ENCODE measurements at places on chromosomes 1 and 21.
A peak's percentile ranks its signal among the peaks of the same experiment; 100 is the strongest.

DNA sequence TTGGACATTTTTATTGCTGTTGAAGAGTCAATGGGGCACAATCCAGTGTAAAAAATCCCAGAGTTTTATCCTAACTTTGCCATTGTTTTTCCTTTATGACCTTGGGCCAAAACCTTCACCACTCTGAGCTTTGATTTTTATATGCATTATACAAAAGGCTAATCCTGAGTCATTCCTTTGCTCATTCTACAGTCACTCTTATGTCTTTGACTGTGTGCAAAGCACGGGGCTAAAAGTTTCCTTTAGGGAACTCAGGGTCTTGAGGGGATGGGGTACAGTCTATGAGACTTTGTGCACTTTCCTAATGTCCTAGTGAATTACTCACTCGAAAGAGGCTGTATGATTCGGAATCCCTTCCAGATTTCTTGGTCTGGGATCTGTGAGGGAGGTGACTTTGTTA lies 543.2 kb upstream of the CAMK1G start:
- no peak for DNase-seq

- DNase-seq: no peak
These were observed 557.2 kb upstream of the BEND5 start for GRCh38 chr1:49333906-49334305.

- no peak for DNase-seq
These were observed 8.7 kb downstream of the PROX1 start for GRCh38 chr1:213996320-213997037.

- DNase-seq: no peak
These were observed 20.8 kb upstream of the TSNAX start for GRCh38 chr1:231507476-231508355.

DNA sequence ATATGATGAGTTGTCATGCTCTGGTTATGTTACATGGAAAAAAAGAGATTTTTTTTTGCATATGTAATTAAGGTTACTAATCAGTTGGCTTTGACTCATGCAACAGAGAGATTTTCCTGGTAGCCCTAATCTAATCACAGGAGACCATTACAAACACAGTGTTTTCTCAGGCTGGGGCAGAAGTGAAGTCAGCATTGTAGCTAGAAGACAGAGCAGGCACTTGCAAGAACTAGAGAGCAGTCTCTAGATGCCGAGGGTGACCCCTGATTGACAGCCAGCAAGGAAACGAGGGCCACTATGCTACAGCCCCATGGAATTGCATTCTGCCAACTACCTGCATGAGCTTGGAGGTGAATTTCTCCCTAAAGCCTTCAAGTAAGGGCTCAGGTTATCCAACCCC lies 151.3 kb downstream of the RUNX1 start:
- DNase-seq: no peak

DNA sequence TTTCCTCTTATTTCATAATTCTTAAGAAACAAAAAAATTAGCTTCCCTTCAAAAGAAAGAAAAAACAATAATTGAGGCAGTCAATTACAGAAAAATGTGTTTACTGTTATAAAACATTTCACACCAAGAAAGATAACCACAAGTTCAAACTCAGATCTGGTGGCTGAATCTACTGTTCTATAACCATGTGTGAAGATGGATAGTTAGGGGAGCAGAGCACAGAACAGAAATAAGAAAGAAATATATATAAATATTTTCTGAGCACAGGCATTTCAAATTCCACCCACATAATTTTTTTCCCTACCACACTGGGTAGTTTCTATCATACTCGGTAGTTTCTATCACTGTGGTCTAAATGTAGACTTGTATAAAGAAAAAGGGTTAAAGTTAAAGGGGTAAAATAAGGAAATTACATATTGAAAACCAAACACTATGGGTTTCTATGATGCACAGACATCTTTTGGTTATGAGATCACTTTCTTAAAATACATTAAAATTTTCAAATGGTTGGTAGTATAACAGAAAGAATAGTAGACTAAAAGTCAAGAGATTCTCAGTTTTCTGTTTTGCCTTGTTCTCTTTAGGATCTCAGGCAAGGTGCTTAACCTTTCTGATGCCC lies 10.8 kb downstream of the LYST start:
- no peak for DNase-seq

DNA sequence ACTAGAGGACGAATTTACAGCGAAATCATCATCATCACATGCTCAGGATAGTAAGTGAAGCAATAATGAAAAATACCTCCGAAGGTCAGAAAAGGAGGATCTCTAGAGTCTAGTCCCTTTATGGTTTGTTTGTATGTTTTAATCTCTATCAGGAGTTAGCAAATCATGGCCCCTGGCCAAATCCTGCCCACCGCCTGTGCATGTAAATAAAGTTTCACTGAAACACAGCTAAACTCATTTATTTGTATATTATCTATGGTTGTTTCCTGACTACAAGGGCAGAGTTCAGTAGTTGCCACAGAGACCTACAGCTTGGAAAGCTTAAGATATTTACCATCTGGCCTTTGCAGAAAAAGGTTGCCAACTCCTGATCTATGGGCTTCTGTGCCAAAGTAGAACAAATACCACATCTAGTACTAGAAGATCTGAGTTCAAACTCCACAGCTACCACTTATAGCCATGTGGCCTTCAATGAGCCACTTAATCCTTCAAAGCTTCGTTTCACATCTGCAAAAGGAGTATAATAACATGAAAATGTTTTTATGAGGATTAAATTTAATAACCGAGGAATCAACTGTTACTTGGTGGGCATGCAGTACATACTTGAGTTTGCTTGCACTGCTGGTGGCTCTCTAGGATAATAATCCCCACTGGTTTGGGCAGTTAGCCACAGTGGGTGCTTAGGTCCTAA lies 94.0 kb upstream of the KIF26B start:
- no peak for DNase-seq

DNA sequence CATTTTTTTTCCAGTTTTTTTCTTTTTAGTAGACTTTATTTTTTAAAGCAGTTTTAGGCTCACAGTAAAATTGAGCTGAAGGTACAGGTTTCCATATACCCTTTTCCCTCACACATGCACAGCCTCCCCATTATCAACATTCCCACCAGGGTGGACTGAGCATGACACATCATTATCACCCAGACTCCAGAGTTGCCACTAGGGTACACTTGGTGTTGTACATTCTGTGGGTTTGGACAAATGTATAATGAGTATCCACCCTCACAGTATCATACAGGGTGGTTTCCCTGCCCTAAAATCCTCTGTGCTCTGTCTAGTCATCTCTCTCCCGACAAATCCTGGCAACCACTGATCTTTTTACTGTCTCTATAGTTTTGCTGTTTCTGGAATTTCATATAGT lies 3.0 kb upstream of the AIM2 start:
- DNase-seq: no peak

- DNase-seq: no peak
These were observed 22.3 kb downstream of the MFSD2A start for GRCh38 chr1:39977202-39977601.

- no peak for DNase-seq
These were observed 162.9 kb upstream of the C1orf174 start for GRCh38 chr1:4062992-4063391.

GRCh38 chr1:57112148-57112547 lies 146.3 kb upstream of the C8B start:
- no peak for DNase-seq

GRCh38 chr1:6447818-6448748 lies 17.9 kb downstream of the TNFRSF25 start:
- no peak for DNase-seq

DNA sequence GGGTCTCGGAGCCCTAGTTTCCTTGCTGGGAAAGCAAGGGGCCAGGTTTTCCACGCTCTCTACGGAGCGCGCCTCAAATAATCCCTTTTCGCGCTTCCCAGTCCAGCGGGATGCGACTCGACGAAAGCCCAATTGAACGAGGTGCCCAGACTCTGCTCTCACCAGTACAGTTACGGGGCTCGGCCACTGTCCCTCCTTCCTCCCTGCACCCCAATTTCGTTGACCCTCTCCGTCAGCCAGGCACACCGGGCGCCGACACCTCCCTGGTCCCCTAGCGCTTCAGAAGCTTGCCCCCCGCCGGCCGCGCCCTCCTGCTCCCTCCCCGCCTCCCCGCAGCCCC lies 389 bp downstream of the SEMA6C start:
- no peak for DNase-seq

- DNase-seq: no peak
These were observed 2.1 kb downstream of the MOV10 start for GRCh38 chr1:112676543-112676942.

GRCh38 chr1:67957066-67957465 lies 93.4 kb downstream of the DIRAS3 start:
- no peak for DNase-seq

GRCh38 chr1:223214261-223214807 lies 71.3 kb upstream of the TLR5 start:
- DNase-seq: no peak

DNA sequence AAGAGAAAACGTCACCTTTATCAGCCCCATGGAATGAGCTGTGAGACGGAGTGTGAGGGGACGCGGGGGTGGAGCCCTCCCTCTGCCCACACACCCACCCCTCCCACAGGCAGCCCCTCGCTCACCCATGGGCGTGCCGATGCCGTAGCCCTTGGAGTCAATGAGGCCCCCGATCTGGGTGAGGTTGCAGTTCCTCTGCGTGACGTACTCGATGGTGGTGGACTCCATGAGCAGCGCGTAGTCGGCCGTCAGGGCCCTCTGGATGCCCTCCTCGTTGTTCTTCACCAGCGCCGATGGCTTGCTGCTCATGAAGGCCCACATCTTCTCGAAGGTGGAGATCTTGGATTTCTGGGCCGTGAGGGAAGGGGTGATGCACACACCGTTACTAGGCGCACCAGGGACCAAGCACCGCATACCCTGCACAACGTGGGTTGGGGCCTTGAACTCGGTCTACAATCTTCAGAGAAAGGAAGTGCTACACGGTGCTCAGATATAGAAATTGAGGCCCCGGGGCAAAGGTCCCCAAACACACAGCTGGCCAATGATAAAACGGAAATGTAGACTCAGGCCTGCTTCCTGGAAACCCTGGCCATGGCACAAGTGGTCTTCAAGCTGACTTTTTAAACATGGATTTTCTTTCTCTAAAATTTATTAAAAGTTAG lies 228.2 kb downstream of the GRIK3 start:
- DNase-seq: no peak

- no peak for DNase-seq
These were observed 43.4 kb downstream of the PKP1 start for GRCh38 chr1:201326710-201327109.

DNA sequence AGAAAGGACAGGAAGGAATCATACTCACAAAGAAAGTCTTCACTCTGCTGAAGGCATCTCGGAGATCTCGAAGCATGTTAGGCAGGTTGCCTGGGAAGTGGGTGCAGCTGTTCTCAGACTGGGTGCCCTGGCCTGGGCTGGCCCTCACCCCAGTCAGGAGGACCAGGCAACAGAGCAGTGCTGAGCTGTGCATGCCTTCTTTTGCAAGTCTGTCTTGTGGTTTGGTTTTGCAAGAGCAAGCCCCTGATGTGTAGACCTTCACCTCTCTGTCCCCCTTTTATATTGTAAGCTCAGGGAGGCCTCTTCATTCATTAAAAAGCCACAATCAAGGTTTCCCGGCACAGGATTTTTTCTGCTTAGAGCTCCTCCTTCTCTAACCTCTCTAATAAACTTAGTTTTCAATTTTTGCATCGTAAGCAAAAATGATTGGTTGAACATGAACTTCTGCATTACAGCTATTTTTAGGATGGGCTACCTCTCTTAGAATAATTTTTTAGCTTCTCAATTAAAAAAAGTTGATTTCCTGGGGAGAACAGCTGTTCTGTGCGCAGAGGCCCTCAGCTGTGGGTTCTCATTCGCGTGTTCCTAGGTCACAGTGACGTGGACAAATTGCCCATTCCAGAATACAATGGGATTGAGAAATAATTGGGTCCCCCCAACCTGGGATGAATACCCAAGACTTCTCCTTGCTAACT lies at the start of gene IL10:
TSS of gene IL10 (minus strand) at position 252 of the 695 bp plus-strand sequence. CDS start at position 193, 59 bp downstream.
- DNase-seq: no peak

DNA sequence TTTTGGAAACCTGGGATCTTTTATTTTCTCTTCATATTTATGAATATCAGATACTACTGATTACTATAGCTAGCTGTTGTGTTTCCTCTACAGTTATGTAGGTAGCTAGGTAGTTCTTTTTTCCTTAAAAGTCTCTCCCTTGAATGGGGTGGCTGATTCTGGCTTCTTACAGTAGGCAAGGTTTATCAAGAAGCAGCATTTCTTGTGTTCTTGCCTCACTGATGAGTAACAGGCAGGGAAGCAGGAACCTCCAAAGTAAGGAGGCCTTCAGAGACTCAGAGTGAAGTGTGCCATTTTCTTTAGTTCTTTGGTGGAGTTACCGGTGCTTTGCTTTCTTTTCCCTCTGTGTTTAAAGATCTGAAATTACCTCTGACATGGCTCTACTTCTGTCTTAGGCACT lies 56.0 kb downstream of the ZMYM4 start:
- DNase-seq: no peak

- DNase-seq: peak; percentile 69
These were observed 3.9 kb upstream of the DENND2D start for GRCh38 chr1:111204201-111204982.

DNA sequence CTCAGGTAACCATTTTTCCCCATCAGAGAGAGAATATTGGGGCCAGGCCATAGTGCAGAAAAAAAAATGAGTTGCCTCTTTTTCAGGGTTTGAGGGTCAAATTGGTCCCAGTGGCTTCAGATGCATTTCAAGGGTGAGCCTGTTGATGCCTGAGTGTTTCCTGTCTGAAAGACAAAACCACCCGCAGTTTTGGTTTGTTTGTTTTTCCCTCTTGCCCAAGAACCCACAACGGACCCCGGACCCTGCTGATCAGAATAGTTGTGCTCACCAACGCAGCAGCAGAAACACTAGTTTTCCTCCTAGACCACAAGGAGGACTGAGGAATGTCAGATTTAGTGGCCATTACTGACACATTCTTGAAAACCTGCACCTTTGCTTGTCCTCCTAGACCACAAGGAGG lies 1433.1 kb downstream of the PLA2G4A start:
- DNase-seq: no peak

DNA sequence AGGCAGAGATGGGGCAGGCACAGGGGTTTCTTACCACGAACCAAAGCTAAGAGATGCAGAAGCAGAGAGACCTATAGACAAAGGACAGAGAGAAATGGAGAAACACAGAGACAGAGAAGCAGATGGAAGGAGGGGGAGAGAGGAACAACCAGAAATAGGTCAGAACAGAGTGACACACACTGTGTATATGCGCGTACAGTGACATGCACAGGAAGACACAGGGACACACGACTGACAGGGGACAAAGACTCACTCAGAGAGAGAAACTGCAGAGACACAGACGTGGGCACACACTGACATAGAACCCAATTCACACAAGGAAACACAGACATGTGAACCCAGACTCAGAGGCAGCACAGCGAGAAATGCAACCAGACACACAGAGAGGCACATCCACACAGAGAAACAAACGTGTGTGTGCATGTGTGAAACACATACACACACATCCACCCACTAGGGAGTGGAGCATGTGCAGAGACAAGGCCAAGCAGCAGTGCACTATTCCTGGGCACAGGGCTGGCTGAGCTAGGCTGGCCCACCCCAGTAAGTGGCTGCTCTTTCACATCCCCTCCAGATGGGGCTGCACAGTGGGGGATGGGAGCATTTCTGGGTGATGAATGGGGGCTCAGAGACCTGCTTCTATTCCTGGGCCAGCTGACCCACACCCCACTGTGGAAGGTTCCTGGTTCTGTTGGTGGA lies 123.4 kb upstream of the CSF3R start:
- no peak for DNase-seq

Data from activated naive CD8-positive, alpha-beta T cell treated with anti-CD3 and anti-CD28 coated beads, Interleukin-2, amount 50 U/mL, for 24 hours (primary cell).